ENCODE measurements at places on chromosomes 7 and 10.

DNA sequence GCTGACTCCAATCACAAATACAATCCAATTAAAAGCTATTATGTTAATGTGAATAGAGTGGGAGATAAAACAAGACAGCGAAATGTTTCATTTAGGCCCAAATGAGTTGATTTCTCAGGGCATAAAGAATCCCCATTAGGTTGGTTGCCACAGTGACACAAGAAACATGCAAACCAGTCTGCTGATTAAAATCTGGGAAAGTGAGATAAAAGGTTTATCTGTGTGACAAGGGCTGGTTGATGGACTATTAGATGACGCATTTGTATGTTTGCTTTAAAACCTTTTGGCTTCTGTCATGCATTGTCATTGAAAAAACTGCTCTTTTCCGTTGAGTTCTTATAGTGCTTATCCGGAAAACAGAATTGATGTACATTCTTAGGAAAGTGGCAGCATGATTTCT, 658.2 kb downstream of the GATA3 start:
- DNase-seq = no peak

- DNase-seq = no peak
These were observed 106.9 kb downstream of the ZNF467 start for GRCh38 chr7:149666360-149666945.

DNA sequence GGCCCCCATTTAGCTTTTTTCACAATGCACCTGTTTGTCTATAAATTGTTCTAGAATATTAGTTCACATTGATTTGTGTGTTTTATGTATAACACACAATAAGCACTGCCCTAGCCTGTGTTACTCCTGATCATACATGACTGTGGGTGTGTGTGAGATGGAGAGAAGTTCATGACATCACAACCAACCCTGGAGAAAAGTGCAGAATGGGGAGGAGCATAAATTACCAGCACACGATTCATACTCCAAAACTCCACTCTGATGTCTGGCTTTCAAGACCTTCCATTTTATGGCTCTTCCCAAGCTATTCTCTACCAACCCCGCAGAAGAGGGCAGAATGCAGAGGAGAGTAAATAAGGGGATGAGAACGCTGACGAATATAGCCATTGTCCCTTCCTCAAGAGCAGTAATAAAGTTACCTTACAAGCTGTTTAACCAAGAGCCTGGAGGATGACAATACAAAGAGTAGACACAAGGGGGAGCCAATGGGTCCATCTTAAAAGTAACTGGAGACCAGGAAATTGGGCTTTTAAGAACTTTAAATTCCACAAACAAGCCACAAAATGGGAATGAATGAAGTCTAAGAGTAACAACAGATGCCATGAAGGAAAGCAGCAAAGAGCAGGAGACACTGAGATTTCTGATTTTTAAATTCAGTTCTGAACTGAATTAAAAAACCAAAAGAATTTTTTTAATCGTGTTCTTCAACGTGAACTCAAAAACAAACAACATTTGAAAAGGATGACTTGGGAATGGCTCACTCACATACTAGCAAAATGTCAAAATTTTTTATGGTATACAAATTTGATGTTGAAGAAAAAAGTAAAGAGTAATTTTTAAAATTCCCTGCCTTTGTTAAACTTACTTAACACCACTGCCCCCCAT, 159.6 kb downstream of the PARD3 start:
- no peak for DNase-seq

DNA sequence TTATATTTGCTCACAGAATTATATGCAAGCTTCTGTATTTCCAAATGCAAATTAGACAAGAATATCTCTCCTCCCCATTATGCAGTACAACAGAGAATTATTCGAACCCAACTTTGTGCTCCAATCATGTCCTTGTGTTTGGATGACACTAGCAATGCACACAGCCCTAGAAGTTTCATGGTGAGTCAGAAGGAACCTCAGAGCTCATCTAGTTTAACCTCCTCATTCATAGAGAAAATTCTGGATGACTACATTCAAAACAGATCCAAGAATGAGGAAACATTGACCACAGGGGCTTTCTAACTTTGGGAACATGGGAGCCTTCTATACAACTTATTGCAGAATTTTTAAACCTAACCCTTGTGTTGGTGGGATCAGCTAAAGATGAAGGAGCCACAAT, 12.8 kb upstream of the ARID5B start:
- DNase-seq = no peak

DNA sequence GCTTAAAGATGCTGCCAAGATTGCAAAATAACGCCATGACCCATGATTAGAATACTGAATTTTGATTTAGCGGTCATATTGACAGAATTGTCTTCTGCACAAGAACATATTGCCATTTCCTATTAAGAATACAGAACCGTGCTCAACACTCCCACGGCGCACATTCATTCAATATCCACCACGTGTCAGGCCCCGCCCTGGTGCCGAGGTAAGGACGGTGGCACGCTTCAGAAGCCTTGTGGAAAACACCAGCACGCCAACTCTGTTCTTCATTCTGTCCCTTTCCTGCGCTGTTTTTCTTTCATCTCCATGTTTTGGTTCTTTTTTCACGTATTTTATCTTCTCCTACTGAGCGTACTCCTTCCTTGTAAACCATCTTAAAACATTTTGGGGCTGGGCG, 189.3 kb downstream of the ZMYND11 start:
- DNase-seq = no peak

- DNase-seq = no peak
These were observed 302.6 kb upstream of the LYZL1 start for GRCh38 chr10:28986117-28986792.

- no peak for DNase-seq
These were observed 24.4 kb downstream of the GSDME start for GRCh38 chr7:24732646-24733413.

GRCh38 chr7:46155367-46155766, 234.3 kb upstream of the IGFBP3 start:
- DNase-seq = no peak

- DNase-seq = no peak
These were observed 50.9 kb downstream of the DCLRE1A start for GRCh38 chr10:113802997-113803396.

- no peak for DNase-seq
These were observed 47.8 kb downstream of the SPAM1 start for GRCh38 chr7:123972831-123973230.

GRCh38 chr10:76901701-76902100, 735.9 kb downstream of the KCNMA1 start:
- DNase-seq = no peak

GRCh38 chr7:13179775-13180523, 492.5 kb downstream of the ARL4A start:
- no peak for DNase-seq

GRCh38 chr10:8225187-8225586, 170.7 kb downstream of the GATA3 start:
- no peak for DNase-seq

DNA sequence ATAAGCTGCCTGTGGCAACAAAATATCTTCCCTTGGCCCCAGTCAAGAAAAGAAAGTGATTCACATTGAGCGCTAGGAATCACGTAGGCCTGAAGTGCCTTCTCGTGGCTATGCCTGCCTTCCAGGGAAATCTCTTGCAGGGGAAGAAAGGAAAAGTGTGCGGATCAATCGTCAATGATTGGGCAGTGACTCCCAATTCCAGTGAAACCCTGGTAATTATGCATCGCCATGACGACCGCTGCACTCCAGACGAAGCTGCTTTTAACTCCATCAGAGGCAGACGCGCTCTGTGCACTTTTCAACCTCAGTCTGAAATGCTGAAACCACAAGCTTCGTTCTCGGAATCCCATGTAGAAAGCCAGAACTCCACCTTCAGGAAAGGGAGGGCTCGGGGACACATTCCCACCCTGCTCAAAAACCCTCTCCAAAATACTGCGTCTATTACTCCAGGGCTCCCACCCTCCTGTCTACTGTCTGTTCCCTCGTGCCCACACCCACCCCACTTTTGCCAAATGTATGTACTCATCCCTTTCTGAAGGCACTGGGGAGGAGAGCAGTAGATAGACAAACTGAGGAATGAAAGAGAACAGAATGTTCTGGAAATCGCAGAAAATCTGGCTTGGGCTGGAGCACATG, 24.2 kb upstream of the PRKAG2 start:
- no peak for DNase-seq

GRCh38 chr7:107233174-107233573, 64.4 kb downstream of the HBP1 start:
- no peak for DNase-seq

DNA sequence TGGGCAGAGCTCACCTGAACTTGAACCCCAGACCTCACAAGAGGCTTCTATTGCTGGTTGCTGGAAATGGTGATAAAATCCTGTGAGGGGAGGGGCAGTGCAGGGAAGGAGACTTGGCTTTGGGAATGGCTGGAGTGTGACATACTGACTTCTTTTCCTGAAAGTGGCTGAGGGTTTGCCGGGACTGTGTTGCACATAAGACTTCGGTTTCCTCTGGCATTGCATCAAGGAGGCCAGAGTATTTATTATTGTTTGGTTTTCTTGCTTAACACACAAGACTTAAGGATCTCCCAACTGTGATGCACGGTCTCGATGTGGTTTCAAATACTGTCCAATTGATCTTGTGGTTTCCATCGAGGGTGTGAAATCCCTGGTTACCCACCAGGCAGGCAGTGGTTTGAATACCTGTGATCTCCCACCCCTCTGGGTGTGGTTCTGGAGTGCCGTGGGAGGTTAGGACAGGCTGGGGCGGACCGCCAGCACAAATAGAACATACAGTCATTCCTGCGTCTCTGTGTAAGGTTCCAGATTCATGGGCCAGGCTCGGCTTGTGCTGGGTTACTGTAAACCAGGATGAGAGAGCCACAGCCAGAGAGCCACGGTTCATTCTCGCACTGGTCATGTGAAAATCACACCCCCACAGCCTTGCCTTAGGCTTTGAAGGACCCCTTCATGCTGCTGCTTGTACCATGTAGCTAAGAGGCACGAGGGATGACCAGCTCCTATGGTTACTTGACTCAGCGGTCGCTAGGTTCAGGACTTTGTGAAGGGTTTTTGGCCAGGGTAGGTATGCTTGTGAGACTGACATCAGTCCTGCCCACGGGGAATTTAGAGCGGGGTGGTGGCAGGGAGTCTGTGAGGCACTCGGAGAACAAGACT, 39.2 kb downstream of the WBP1L start:
- no peak for DNase-seq

DNA sequence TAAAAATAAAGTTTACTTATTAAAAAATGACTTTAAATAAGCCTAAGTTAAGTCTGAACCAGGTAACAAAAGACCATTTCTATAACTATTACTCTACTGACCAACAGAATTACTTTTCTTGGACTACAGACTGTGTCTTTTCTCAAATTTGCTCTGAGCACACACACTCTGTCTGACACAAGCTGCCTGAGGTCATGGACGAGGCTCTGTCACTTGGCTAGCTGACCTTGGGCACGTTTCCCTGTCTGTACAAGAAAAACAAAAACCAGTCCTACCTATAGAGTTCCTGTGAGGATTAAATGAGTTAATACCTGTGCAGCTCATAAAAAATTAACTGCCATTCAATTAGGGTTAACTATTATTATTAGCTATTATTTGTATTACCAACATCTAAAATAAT, 22.9 kb downstream of the ATE1 start:
- DNase-seq = no peak

DNA sequence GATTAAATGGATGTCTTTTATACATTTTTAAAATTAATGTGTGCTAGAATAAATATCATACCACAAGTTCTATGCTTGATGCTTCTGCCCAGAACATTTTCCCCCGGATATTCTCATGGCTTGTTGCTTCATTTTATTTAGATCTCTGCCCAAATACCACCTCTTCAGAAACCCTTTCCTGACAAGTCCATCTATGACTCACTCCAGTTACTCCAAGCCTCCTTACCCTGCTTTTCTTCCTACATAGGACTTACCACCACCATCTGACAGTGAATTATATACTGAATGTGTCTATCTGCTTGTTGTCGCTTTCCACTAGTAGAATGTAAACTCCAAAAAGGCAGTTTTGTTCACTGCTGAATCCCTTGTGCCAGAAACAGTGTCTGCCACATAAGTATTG, 19.1 kb upstream of the ERVW-1 start:
- DNase-seq = no peak

DNA sequence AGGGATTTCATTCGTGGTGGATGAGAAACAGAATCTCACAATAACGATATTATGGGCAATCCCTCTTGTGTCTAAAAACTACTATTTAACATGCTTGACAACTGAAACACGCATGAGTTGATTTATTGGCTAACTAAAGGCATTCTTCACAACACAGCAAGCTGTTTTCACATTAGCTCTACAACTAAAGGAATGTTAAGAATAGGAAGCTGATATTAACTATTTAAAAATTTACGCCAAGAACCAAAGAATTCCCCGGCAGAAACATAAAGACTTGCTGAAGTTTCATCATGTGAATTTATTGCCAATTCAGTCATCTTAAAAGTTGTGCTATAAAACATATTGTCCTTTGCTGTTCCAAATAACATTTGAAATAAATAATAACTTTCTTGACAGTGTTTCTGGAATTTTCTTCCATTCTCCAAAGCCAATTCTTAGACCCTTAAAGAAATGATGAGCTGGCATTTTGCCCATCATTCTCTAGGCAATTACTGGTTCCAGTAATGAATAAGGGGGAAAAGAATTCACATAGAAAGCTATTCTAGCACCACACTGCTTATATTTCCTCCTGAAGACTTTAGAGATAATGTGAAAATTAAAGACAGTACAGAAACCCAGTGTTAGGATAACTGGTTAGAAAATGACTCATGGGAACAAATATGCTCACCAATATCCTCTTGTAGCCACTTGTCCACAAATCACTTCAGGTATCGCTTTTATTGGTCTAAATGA, 233.1 kb downstream of the PARD3 start:
- no peak for DNase-seq

GRCh38 chr7:85928500-85928899, 715.2 kb upstream of the GRM3 start:
- DNase-seq = no peak

DNA sequence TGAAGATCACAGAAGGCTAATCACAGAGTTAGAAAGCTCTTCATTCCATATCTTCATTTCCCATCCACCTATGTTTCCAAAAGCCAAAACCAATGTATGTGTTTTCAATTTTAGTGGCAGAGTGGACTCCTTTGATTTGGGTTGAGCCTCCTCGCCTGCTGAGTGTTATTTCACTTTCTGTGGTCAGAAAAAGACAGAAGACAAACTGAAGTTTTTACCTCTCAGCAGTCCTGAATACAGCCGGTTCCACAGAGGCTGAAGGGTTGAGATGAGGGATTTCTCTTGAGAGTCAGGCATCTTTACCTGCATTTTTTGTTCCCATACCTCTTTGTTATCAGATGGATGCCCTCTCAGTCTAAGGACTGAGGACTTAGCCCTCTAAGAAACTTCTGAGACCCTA, 659.6 kb downstream of the CCSER2 start:
- no peak for DNase-seq

DNA sequence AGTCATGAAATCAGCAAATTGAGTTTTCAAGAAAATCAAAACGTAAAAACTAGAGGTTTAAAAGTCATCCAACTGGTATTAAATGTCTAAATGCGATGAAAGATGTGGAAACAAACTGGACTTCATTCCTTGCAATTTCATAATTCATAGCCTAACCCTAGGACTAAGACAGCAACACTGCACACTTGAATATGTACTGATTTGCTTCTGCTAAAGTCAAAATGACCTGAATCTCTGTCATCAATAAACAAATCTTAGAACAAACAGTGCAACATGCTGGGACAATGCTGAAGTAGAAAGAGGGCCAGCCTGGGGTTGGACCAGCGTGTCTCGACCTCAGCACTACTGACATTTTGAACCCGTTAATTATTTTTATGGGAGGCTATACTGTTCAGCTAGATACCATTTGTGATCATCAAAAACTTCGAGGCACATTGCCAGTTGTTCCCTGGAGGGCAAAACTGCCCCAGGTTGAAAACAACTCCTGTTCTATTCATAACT, 47.1 kb downstream of the MYOF start:
- no peak for DNase-seq
